ENCODE measurements at places on chromosomes 2 and 18. TPM values are rescaled to one million over a fixed set of nuclear protein-coding genes. Genes with fewer than 3 reads are reported as not detected.

- peak; percentile 49 for DNase-seq
Observed at GRCh38 chr18:8003878-8004675, 437.0 kb downstream of the PTPRM start.

DNA sequence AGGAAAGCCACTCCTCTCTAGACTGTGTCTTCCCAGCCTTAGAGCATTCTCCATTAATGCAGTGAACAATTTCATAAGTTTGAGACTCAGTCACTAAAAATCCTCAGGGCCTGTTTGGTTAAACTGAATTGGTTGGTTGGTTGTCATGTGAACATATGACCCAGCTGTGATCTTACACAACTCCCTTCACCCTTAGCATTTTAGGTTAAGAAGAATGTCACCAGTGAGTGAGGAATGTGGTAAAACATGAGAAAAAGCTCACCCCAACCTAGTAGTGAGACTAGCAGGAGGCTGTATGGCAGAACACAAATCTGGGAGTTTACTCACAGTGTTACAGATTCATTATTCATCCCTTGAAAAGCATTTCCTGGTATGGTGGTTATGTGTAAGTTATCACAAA lies 32.4 kb downstream of the LHCGR start:
- no peak for DNase-seq

GRCh38 chr2:35963824-35964223 lies 391.8 kb upstream of the CRIM1 start:
- DNase-seq: no peak

DNAJC5G gene
- not detected for polyA plus RNA-seq

GRCh38 chr2:69668598-69668997 lies 25.1 kb upstream of the AAK1 start:
- no peak for DNase-seq

TXNDC2 gene
- not detected for polyA plus RNA-seq

DNA sequence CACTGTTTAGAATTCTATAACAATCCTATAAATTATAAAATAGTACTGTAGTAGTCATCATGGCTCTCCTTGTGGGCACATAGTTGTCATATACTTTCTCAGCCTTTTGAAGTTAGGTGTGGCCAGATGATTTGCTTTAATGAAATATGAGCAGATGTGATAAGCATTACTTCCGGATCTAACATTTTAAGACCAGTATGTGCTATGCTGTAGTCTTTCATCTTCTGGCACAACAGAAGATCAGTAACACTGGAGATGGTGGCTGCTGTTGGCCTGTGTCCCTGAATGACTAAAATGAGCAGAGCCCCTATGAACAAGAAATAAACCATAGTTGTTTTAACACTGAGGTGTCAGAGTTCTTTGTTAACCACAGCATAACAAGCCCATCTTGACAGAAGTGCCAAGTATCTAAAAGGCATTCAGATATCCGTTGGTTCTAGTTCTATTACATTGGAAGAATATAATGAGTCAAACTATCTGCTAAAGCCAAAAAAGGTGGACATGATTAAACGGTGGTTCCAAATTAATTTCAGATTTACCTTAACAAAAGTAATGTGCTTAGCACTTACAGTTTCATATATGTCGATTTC lies 6.3 kb downstream of the MEX3C start:
- no peak for DNase-seq

DNA sequence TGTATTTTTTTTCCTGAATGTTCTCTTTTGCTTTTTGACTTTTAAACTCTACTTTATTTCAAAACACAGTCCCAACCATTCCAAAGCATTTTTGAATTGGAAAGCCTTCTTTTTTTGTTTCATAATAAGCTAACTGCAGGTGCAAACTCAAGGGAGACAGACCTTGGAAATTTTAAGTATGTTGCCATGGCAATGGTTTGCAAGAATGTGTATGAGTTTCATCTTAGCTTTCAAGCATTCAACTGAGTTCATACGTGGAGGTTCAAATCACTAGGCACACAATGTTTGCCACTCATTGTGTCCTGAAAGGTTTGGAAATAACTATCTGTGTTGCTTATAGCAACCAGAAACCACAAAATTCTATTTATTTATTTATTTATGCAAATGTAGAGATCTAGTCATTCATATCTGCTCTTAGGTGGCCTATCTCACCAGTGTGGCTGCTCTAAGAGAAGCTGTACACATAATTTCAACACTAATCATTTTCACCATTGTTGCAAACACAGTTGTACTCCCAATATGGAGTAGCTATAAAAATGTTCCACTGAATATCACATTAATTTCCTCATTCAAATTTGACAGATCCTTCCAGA lies 805.7 kb upstream of the FSHR start:
- no peak for DNase-seq

GRCh38 chr2:39246382-39246980 lies 2.7 kb upstream of the CDKL4 start:
- DNase-seq: no peak

DNA sequence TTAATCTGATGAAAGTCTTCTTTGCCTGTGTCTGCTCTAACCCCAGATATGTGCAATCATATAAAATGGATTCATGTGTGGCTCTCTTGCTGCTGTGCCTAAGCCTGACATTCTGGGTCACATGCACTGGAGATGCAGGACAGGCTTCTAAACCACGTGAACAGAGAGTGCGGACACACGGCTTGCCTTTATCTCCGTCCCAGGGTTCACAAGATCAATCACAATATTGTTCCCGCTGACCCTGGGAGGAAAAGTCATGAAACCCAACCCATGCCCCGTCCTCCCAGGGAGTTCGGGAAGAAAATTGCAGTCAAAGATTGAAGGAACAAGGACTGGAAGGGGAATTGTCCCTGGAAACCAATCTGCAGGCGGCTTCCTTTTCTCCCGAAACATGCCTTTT lies 74.8 kb downstream of the VAPA start:
- no peak for DNase-seq

- no peak for DNase-seq
Observed at GRCh38 chr2:138430181-138430580, 71.4 kb upstream of the SPOPL start.

DNA sequence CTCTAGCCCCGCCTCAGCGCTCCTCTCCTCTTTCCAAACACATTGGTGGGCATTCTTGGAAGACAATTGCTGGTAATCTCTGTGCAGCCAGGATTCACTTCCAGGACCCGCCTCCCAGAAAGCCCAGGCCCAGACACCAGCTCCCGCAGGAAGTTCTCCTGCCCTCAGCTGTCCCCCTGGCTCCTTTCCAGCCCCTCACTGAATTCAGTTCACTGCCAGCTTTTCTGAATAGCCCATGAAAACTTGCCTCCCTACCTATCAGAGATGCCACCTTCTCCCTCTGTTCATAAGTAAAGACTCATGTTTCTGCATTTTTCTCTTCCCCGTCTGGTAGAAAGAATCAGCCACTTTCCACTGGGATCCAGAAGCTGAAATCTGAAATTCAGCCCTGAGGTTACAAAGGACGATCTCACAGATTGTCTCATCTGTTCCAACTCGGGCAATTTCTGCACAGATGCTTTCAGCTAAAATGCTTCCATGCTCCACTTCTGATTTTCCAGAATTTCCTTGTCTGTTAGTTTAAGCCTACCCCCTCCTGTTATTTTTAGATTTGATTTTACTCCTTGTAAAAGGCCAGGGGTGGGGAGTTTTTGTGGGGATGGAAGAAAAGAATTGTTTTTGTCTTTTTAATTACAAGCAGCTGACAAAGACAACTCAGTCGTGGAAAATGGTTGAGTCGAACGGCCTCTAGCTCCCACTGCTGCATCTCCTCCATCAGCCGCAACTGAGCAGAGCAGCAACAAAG lies 98.1 kb downstream of the SP3 start:
- no peak for DNase-seq

GRCh38 chr2:75100801-75101151 lies 98.5 kb downstream of the TACR1 start:
- no peak for DNase-seq

DNA sequence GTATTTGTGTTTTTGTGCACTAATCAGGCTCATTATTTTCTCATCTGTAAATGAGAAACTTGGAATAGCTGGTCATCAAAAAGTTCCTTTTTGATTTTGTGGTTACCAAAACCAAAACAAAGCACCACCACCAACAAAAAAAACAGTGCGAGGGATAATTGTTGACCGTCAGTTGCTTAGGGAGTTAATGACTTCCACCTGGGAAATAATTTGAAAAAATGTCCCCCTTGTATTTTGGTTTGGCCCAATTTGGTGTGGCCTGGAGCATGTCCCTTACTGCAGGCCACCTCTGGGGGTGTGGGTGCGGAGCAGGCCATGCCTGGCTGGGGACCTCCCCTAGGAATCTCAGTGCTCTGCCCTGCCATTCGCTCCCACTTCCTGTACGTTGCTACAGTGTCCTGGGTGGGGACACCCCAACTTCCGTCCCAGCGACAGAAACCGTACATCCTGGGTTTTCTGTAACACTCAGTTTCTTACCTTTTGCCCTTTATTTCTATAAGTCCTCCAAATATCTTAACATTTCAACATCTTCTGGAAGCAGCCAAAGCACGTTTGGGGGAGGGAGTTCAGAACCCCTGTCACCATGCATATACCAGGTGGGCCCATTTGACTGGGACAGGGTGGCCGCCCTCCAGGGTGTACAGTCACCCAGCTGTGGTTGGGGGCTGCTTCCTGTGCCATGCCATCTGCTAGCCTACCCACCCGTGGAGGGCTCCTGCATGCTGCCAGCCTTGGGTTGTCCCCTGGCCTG lies 31.3 kb downstream of the NCK2 start:
- DNase-seq: no peak

- DNase-seq: no peak
Observed at GRCh38 chr18:44423814-44424644, 256.7 kb upstream of the SETBP1 start.

DNA sequence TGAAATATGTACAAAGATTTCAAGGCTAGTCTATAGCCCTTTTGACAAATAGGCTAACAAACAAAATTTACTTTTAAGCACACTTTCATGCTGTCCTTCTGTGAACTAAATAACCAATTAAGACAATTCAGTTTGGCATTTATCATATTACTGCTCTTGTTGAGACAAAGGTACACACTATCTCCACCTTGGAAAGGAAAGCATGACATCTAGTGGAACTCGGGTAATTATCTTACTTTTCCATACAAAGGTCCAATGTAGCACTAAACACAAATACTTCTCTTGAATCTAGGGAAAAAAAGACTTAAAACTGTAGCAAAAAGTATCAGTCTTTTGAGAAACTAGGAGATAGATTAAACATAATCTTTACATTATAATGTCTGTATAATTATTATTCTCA lies 125.0 kb upstream of the CD226 start:
- DNase-seq: no peak

GRCh38 chr2:58435246-58435645 lies 194.1 kb upstream of the FANCL start:
- DNase-seq: no peak

GRCh38 chr2:117851969-117852368 lies 37.5 kb downstream of the DDX18 start:
- DNase-seq: no peak

GRCh38 chr2:218631837-218632236 lies 24.1 kb downstream of the PLCD4 start:
- no peak for DNase-seq

DNA sequence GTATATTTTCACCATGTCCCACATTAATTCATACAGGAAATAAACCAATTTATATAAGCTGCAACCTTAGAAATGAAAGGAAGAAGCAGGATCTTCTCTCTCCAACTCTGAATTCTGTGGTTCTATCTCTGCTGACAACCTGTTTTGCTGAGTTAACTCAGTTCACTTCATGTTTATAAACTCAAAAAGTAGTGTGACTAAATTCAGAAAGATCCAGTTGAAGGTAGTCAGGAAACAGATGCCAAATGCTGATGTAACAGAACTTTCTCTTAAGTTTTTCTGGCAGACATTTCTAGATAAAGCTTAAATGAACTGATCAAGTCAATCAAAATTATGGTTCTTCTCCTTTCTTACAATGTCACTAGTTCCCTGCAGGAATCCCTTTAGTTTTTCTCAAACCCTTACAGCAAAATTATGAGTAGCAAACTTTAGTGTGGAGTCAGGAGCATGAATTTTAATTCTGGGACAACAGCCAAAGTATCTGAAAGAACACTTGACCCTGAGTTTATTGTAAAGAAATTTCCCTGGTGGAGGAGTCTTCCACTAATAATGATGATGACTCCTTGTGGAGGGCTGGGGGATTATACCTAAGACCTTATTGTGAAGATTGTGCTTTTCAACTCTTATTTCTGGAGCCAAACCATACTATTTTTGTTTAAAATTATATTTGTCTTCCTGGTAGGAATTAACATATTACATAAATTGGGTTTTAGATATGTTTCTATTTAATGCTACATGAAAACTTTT lies 216.9 kb downstream of the MYO3B start:
- DNase-seq: no peak

- peak; percentile 12 for DNase-seq
Observed at GRCh38 chr2:206873423-206873822, 65.9 kb upstream of the CPO start.

CD8B gene
- not detected for polyA plus RNA-seq

GRCh38 chr2:29326926-29327325 lies 211.7 kb downstream of the CLIP4 start:
- DNase-seq: no peak

DNA sequence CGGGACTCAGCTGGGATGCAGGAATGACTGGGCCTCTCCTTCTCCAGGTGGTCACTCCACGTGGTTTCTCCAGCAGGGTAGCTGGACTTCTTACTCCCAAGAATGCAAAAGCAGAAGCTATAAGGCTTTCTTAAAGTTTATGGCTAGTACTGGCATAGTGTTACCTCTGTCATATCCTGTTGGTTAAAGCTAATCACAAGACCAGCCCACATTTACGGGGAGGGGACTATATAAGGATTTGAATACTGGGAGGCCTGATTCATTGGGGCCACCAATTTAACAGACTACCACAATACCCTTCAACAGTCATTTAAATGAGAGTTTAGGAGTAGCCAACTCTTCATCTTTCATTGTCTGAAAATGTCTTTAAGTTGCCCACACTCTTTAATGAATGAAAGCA lies 94.4 kb upstream of the TSPYL6 start:
- no peak for DNase-seq

- DNase-seq: no peak
Observed at GRCh38 chr2:155690785-155691184, 641.7 kb downstream of the NR4A2 start.

GRCh38 chr2:235191486-235191885 lies 239.7 kb downstream of the SH3BP4 start:
- DNase-seq: peak; percentile 13

CABLES1 gene
- polyA plus RNA-seq: 7.6 TPM

DNA sequence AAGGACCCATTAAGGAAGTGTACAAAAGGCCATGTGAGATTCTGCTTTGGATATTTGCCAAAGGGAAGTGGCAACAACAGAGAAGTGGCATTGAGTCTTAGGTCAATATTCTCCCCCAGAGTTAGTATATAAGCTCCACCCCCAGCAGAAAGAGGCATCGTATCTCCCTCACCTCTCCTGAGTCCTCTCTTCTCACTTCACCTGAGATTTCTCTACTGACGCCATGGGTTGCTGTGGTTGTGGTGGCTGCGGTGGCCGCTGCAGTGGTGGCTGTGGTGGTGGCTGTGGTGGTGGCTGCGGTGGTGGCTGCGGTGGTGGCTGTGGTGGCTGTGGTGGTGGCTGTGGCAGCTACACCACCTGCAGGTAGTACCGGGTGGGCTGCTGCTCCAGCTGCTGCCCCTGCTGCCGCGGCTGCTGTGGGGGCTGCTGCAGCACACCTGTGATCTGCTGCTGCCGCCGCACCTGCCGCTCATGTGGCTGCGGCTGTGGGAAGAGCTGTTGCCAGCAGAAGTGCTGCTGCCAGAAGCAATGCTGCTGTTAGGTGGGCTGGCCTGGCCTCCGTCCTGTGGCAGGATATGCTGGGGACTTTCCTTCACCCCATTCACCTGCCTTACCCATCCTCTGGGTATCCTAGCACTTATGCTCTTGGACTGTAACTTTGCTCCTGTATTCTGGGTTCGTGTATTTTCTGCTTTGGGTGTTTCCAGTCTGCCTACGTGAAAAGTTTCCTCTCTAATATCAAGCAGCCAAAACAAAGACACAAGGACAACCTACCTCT lies 5.9 kb downstream of the SCYGR3 start:
- DNase-seq: no peak
